NCI-H446 (cell line): ENCODE measurements at places on chromosomes 7 and 10.

- no peak for DNase-seq
These were observed 233.3 kb upstream of the FOXP2 start for GRCh38 chr7:114181280-114181679.

DNA sequence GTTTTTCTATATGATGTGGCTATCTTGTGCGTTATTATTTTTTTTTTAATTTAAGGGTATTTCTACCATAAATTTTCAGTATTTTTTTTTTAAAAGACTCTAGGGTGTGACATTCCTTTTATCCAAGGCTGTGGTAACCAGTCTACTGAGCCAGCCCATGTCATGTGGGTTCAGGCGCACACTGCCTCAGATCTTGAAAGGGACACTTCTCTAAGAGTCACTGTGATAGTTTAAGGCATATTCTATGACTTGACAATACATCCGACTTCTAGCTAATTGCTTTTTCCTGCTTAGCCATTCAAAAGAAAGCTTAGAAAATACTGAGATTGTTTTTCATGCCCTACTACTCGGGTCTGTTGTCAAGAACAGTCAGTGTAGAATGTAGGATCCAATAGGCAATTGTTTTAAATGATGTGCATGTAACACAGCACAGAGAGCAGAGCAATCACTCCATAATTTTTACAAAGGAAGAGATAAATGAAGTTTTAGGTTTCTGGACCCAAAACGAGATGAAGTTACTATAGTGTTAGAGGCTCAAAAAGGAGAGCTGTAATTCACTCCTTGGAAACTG lies 263.7 kb downstream of the SORCS3 start:
- DNase-seq, result no peak

- DNase-seq, result peak; percentile 22
These were observed 216.7 kb upstream of the NPVF start for GRCh38 chr7:25444991-25445390.

GRCh38 chr10:61830072-61830845 lies 71.2 kb upstream of the ARID5B start:
- DNase-seq, result no peak

GRCh38 chr10:34124522-34125035 lies 690.5 kb downstream of the PARD3 start:
- no peak for DNase-seq

DNA sequence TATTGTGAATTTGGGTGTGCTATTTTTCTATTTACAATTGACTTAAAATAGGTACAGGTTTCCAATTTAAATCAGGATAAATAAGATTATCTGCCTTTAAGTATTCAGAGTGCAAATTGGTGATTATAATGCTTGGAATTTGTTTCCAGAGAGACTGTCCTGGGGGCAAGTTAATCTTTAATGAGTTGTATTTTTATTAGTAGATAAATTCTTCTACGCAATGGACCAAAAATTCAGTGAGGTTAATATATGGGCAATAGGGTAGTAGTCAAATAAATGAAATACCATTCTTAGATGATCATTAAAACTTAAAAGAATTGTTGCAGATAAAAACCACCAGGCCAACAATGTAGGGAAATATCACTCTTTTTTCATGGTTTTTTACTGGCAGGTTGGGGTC lies 3.4 kb downstream of the BICC1 start:
- DNase-seq, result no peak

DNA sequence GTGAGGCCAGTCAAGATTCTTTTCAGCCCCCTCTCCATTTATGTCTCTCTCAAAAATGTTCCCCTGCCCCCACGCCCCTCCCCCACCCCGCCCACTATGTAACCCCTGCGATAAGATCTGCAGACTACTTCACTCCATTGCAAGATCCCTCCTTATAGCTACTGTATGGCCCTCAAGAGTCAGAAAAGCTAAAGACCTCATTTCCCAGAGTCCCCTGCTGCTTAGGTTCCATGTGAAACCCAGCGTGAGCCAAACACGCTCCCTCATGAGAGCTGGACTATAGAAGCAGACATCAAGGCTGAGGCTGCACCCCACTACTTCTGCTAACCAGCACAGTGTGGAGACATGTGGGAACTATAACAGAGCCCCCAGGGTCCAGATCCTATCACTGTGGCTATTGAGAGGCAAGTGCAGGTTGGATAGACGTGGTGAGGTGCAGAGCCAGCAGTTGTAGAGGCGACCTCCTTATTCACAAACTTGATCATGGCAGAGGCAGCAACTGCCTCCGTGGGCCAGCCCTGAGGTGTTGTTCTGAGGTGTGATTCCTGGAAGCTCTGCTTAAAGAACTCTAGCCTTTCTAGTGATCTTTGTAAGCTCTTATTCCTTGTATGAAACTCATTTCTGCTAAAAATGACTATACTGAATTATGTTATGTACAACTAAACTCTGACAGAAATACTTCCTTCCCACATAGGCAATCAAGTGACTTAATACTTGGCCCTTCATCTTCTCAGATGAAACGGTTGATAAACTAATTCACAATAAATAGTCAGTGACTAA lies 117.0 kb upstream of the ARID5B start:
- DNase-seq, result no peak

DNA sequence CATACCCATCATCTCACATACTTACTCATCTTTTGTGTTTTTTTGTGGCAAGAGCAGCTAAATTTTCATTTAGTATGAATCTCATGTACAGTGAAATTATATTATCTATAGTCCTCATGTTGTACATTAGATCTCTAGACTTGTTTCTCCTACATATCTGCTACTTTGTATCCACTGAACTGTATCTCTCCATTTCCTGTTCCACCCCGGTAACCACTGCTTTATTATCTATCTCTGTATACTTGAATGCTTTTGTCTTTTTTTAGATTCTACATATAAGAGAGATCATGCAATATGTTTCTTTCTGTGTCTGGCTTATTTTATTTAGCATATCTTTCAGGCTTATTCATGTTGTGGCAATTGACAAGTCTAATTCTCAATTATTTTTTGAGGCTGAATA lies 125.1 kb downstream of the ANKRD7 start:
- DNase-seq, result no peak

GRCh38 chr10:100983868-100984671 lies 3.2 kb downstream of the MRPL43 start:
- no peak for DNase-seq

GRCh38 chr10:112250555-112250954 lies 32.6 kb upstream of the TECTB start:
- no peak for DNase-seq

GRCh38 chr10:31927565-31927883 lies 1.1 kb downstream of the ARHGAP12 start:
- no peak for DNase-seq

- no peak for DNase-seq
These were observed 609.8 kb upstream of the MKI67 start for GRCh38 chr10:128735996-128736395.

DNA sequence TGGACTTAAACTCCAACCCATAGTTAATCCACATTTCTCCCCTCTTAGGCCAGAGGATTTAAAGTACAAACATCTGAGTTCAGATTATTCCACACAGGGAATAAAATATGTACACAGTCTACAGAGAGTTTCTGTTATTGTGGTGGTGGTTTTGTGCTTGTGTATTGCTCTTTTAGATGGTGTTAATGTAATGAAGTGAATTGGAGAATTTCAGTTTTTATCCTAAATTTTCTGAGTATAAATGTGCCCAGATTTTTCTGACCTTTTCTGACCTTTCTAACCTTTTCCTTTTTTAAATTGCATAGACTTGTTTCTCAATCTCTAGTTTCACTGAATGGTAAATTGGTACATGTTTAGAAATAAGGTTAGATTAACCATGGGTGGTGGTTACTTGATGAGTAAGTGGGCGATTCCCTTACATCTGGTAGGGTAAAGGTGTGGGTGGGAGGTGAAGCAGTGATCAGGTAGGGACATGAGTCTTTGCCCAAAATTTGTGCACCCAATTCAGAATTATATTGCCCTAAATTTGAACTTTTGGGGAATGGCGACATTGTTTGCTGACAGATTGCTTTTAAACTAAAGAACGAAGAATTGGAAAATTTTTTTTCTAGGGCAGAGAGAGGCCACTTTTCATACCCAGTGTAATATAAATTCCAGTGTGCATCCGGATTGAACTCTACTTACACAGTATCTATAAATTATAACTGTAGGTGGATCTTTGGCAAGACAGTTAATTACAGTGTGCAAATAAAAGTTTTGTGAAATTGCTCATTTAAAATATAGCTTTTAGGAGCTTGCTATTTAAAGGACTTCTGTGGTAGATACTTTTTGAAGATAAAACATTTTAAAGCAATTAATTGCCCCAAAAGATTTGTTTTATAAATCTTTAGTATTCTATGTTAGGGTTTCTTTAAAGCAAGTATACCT lies 62.2 kb downstream of the ST7 start:
- DNase-seq, result no peak

DNA sequence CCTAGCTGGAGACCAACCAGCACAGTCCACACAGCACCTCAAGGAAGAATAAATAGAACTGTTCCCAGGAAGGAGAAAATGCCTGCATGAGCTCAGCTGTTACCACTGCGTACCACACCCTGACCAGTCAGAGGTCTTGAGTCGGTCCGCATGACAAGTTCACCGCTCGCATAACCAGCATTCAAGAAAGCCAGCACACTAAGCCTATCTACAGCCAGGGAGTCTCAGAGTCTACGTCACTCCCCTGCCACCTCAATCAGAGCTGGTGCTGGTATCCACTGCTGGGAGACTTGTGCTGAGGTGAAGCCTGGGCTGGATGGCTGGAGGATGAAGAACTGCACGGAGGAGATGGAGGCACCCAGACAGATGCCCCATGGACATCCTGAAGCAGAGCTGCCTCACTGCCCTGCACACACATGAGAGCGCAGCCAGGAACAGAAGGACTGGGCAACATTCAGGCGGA lies 19.6 kb downstream of the AKR1C1 start:
- DNase-seq, result no peak

GRCh38 chr7:135321556-135321955 lies 87.9 kb downstream of the STRA8 start:
- peak; percentile 3 for DNase-seq

DNA sequence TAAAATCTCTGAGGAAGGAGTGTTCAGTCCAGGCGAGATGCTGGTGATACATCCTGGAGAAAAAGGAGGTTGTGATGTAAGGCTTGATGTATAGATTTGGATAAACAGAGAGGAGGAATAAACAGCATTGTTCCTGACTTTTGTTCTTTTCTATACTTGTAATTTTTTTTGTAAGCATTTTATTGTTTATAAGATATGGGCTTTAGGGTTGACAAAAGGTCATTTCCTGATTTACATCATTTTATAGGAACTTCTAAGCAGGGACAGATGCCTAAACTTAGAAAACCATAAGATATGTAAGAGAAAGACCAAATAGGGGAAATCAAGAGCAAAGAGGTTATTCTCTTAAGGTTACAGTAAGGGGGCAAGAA lies 16.7 kb upstream of the SLC26A4 start:
- no peak for DNase-seq

DNA sequence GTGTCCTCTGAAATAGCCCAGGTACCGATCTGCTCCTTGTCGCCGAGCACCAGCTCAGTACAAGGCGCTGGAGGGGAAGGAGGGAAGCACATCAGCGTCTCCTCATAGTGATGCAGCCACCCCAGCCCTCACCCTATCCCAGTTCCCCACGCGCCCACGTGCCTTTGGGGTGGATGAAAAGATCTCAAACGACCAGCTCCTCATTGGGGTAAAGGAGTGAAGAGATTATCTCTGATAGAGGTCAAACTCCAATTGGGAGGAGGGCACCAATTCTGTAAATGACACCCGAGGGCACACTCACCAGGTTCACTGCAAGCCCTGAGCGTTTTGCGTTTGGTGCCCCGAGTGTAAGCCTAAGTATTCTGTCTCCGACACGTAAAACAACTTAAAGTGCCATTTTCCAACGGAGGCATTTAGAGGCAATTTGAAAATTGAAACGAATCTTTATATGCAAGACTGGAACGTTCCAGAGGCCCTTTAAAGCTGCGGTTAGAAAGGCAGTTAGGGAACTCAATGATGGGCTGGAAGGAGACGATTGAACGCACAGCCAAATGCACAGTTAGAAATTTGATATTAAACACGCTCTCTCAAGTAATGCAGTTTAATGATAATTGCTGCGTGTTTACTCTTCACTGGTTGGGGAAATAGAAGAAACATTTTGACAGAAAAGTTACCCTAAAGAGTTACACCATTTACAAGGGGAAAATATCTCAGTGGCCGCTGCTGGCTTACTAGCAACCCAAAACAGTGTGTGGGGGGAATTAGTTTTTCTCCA lies 8.9 kb upstream of the EMX2 start:
- no peak for DNase-seq

DNA sequence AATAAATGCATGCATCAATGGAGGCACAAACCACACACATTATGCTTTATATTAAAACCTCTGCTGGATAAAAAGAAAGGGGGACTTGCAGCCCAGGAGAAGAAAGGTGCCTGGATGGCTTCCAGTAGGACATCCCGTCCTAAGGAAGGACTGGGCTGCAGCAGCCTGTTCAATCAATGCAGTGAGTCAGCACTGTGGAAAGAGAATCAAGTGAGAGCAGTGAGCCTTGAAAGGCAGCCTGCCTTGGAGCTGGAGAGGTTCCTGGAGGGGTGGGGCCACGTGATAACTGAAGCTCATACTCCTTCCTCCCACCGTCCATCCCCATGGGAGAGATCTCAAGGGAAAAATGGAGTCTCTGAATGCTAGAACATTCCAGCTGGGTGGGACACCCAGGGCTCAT lies 501.2 kb downstream of the ADRA2A start:
- DNase-seq, result peak; percentile 61

- no peak for DNase-seq
These were observed 30.7 kb upstream of the HYCC1 start for GRCh38 chr7:23044581-23044980.

DNA sequence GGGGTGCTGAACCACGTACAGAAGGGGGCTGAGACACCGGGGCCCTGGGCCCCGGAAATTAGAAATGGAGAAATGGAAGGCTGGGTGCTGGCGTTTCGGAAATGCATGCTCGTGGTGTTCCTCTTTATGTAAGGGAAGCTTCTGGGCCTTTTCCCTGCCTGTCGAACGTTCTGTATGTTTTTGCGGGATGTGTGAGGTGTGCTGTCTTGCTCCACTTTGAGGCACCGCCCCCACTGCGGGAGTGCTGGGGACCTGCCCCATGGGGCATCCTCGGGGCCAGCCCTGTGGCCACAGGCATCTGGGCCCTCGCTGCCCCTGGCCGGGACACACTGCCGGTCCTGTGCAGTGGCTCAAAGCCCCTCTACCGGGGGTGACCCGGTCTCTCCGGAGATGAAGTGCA lies 1.7 kb upstream of the VENTX start:
- DNase-seq, result no peak

DNA sequence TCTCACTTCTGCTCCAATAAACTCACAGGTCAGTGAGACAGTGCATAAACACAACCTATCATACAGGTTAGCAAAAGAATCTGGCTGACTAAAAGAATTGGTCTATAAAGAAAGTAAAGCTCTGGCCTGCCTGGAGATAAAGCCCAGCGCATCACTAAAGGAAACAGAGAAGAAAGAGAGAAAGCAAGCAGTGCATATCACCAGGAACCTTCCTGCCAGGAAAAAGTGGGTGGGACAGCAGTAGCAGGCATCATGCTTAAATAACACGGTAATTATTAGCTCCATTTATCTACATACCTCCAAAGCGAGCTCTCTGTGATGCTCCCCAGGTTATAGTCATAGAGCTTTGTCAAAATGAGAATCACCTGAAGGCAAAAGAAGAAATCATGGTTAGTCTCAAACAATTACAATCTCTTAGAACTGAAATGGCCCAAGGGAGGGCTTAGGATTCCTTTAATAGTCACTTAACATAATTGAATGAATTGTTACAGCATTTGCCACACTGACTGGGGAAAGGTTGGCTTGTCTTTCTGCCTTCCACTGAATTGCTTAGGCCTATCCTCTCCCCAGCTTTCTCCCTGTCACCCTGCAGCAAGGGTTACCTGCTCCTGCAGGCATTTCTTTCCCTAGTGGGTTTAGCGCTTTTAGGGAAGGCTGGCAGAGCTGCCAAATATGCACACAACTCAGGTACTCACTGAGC lies 208.1 kb downstream of the SORCS1 start:
- no peak for DNase-seq
